ENCODE measurements at places on chromosomes 16 and 17.
A peak's percentile ranks its signal among the peaks of the same experiment; 100 is the strongest.

DNA sequence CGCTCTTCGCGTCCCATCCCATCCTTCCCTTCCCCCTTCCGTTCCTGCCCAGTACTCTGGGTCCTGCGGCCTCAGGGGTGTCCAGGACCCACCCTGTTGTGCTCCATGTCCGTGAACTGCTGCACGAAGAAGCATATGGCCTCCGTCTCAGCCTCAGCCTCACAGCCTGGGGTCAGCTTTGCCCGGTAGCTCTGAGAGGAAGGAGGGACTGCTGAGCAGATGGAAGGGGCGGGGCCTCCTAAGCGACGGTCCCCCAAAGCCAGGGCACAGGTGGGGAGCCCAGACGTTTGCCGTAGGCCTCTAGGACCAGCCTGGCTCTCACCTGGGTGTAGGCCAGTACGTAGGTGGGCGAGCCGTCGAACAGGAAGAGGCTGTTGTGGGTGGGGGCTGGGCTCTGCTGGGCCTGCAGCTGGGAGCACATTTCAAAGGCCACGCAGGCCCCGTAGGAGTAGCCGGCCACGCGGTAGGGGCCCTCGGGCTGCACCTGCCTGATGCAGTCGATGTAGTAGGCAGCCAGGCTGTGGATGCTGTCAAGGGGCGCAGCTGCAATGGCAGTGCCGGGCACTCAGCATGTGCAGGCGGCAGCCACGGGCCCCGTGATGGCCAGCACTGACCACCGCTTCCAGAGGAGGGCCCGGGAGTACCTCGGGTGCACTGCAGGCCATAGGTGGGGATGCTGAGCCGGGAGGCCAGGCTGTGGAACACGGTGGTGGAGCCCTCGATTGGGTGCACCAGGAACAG is 14.6 kb upstream of the DUS1L start:
- DNase-seq = no peak

DNA sequence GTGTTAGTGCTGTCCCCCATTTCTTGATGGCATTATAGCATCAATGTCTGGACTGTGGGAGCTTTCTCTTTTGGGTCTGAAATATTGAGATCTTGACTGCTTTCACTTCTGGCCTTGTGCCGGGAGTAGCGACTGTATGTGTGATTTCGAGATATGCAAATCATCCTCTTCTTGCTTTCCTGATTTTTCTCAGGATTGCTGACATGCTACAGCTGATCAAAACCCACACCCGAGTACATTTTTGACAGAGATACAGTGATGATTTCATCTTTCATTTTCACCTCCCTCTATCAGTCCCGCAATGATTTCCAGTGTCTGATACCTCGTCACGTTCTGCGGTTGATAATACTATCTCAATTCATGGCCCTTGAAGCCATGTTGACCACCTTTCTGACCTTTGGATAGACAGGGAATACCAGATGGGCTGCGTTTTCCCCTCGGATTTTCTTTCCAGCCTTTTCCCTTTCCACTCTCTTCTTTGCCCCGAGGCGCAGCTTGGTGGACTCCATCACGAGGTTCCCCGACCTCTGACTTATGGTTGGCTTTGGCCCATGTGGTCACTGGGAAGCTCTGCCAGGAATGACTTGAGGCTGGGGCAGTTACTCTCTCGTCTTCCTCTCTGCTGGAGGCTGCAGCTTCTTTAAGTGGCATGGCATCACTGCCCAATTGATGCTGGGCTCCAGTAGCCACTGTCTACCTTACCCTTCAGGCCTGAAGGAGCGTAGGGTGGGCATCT is 184.4 kb downstream of the SNX29 start:
- no peak for DNase-seq

DNA sequence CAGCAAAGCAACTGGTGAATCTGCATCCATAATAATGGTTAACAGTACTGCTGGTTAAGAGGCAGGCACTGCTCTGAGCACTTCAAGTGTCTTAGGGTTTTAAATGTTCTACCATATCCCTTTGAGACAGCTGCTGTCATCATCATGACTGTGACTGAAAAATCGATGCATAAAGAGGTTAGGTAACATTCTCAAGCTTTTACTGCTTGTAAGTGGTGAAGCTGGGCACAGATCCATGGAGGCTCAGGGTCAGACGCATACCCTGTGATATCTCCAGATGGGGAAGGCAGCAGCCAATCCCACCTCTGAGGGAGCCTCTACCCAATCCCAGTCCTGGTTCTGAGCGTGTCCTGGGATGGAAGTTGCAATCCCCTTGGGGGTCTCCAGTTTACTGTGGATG is 57.6 kb upstream of the SOX9 start:
- no peak for DNase-seq

DNA sequence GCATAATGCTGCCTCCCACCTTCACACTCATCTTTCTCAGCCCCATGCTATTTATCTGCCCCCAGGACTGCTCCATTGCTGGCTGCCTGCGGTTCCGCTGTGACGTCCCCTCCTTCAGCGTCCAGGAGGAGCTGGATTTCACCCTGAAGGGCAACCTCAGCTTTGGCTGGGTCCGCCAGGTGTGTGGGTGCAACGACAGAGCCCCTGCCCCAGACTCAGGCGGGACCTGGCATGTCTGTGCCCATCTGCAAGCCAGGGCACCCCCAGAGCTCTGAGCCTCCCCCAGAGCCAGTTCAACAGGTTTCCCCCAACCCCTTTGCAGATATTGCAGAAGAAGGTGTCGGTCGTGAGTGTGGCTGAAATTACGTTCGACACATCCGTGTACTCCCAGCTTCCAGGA is 12.9 kb upstream of the ITGAD start:
- DNase-seq = no peak

- no peak for DNase-seq
These were observed 54.9 kb upstream of the WSB1 start for GRCh38 chr17:27239046-27239445.

- no peak for DNase-seq
These were observed 731.0 kb downstream of the MAF start for GRCh38 chr16:78869492-78869891.

DNA sequence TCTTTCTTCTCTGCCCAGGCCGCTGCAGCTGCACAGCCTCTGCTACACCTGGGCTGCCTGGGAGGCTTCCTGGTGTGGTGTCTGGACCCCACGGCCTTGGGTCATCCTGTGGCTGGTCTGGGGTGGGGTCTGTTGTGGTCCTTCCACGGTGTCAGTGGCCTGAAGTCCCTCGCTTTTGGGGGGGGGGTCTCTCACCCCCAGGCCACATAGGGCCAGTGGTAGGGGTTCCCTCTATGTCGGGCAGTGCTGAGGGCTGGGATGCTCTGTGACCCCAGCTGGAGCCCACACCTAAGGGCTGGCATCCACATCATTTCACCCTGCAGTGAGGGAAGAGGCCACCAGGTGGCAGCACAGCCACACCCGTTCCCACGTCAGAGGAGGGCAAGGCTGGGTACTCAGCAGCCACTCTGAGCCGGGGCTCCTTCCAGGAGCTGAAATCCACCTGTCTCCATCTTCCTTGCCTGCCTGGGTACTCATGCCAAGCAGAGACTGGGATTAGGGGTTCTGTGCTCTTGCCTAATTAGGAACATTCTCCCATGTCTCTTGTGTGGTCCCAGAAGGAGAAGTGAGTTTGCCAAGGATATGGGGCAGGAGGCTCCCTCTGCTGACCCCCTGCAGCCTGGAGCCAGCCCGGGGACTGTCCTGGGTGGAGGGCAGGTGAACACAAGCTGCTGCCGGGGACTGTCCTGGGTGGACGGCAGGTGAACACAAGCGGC is 13.0 kb downstream of the ENGASE start:
- DNase-seq = peak; percentile 73
